ENCODE measurements at places on chromosomes 1 and 21. TPM values are rescaled to one million over a fixed set of nuclear protein-coding genes. Genes with fewer than 3 reads are reported as not detected.

DNA sequence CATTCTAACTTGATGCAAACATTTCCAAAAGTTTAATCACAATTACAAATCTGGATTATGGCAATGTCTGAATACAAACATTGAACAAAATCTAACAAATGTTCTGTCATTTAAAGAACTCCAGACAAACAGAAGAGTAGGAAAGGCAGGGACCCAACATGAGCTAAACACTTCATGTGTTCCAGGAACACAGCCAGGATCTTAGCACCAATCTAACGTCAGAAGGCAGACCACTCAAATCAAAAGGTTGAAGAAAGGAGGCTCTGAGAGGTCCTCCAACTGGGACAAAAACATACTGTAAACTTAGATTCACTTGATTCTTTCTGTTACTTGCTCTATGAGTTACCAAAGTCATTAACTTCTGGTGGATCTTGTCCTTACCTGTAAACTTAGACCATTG lies 374.0 kb downstream of the NEGR1 start:
- no peak overlapping the region for H3K27ac ChIP-seq
- peak; percentile 8 for DNase-seq
- H3K36me3 ChIP-seq, result no peaks in the 10 kb centered on the region
- H3K4me1 ChIP-seq, result no peaks in the 10 kb centered on the region

DNA sequence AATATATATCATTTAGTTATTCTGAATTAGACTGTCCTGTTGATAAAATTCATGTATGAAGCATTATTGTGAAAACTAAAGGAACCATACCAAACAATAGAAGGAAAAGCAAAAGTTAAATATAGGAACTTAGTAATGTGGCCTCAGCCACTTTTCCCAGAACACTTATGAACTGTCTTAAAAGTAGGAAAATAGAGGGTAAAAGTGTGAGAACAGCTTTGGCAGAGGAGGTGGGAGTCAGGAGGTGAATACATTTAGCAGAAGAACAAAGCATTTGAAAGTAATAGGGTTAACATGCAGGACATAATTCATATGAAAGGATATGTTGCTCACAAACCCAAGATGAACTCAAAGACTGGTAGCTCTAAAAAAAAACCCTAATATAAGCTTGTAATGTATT lies 121.9 kb downstream of the KCNT2 start:
- no peaks in the 10 kb centered on the region for H3K4me1 ChIP-seq
- DNase-seq, result no peak
- H3K27ac ChIP-seq, result no peak overlapping the region
- H3K4me3 ChIP-seq, result no peak overlapping the region

- DNase-seq, result peak; percentile 38
- H3K4me1 ChIP-seq, result peaks cover 21% of the 10 kb centered on the region
- no peak overlapping the region for H3K27ac ChIP-seq
- H3K27me3 ChIP-seq, result no peaks in the 10 kb centered on the region
- no peak overlapping the region for H3K4me3 ChIP-seq
- H3K36me3 ChIP-seq, result no peaks in the 10 kb centered on the region
Observed at GRCh38 chr1:9410737-9411297, 118.1 kb downstream of the SPSB1 start.

GRCh38 chr1:204435872-204436271 lies 24.3 kb upstream of the PPP1R15B start:
- no peaks in the 10 kb centered on the region for H3K36me3 ChIP-seq
- DNase-seq, result peak; percentile 65
- peak overlapping the region; percentile 10 for H3K4me3 ChIP-seq
- peaks cover 46% of the 10 kb centered on the region for H3K4me1 ChIP-seq

The PRDM16 gene
- total RNA-seq, result not detected

The SV2A gene
- 0.51 TPM for total RNA-seq

The C1orf115 gene
- total RNA-seq, result 1.9 TPM

The TMPRSS2 gene
- not detected for total RNA-seq

Data from GM23248 (cell line).